NB4 (cell line): ENCODE measurements at places on chromosomes 4 and X.
A peak's percentile ranks its signal among the peaks of the same experiment; 100 is the strongest.

DNA sequence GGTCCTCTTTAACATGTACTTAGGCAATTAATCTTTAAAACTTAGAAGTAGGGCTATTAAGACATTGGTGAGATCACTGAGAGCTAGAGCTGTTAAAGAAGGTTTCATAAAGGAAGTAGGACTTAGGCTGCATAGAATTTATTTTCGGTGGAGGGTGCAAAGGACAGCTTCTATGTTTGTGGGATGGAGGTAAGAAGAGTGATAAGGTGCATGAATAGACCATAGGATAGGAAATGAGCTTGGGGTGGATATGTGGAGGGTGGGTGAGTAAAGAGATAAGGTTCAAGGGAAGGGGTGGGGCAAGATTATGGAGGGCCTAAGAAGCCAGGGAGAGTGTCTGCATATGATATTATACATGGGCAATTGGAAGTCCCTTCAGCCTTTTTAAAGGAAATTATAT lies 15.9 kb downstream of the RTL9 start:
- no peak for DNase-seq

- no peak for DNase-seq
These were observed 302.9 kb upstream of the EPHA5 start for GRCh38 chr4:65973186-65973585.

DNA sequence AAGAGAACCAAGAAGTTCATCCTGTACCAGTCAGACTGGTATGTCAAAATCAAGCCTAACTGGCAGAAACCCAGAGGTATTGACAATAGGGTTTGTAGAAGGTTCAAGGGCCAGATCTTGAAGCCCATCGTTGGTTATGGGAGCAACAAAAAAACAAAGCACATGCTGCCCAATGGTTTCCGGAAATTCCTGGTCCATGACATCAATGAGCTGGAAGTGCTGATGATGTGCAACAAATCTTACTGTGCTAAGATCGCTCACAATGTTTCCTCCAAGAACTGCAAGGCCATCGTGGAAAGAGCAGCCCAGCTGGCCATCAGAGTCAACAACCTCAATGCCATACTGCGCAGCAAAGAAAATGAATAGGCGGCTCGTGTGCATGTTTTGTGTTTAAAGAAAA lies 172.7 kb upstream of the MED14 start:
- no peak for DNase-seq

- no peak for DNase-seq
These were observed 213.4 kb upstream of the ARSJ start for GRCh38 chr4:114192854-114193253.

- peak; percentile 89 for DNase-seq
These were observed 114.9 kb upstream of the TEX13D start for GRCh38 chrX:124217304-124218251.

DNA sequence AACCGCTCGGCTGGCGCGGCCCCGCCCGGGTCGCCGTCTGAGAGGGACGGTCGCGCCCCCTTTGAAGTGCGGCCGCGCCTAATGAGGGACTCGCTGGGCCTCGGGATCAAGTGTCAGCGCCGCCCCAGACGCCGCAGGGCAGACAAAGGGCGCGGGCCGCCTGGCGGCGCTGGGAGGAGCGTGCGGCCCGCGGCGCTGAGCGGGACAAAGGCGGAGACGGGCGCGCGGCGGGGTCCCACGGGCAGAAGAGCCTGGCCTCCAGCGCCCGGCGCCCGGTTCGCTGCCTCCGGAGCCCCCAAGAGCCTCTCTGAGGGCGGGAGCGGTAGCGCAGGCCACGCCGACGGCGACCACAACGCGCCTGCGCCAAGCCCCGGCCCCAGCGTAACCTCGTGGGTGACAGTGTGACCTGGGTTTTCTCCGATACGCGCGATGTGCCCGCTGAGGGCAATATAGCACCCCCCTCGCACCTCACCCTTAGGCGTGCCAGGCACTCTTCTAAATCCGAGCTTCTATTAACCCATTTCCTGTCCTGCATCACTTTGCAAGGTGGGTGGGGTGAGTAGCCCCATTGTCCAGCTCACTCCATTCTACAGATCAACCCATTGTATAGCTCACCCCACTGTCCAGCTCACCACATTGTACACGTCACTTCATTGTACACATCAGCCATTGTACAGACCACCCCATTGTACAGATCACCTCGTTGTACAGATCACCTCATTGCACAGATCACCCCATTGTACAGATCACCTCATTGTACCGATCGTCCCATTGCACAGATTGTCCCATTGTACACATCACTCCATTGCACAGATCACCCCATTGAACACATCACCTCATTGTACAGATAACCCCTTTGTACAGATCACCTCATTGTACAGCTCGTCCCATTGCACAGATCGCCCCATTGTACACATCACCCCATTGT lies 33.7 kb upstream of the STX18 start:
- no peak for DNase-seq

DNA sequence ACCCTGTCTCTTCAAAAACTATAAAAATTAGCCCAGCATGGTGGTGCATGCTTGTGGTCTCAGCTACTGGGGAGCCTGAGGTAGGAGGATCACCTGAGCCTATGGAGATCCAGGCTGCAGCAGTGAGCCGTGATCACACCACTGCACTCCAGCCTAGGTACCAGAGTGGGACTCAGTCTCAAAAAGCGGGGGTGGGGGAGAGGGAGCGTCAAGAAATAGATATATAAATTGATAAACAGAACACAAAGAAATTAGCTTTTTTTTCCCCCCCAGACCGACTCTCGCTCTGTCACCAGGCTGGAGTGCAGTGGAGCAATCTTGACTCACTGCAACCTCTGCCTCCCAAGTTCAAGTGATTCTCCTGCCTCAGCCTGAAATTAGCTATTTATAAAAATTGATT lies 14.1 kb downstream of the PDS5A start:
- no peak for DNase-seq

GRCh38 chrX:84710611-84711010 lies 208.4 kb upstream of the HDX start:
- DNase-seq: no peak

- no peak for DNase-seq
These were observed 296.3 kb downstream of the GALNTL6 start for GRCh38 chr4:172109466-172109865.

GRCh38 chrX:17590892-17591740 lies 146.2 kb upstream of the SCML1 start:
- DNase-seq: peak; percentile 50

DNA sequence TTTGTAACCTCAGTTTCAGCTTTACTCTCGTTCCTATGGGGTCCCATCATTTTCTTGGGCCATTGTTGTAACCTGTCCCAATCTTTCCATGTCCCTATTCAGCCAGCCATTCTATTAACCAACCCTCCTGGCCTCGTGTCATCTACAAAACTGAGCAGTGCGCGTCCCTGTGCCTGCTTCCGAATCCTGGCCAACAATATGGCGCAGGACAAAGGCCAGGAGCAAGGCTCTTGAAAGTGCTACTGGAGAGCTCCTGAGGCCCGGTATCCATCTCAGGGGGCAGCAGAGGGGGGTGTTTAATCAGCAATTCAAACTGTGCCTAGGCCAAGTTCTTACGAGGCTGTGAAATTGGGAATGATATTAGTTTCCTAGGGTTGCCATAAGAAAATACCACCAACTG lies 41.2 kb upstream of the APLN start:
- no peak for DNase-seq

GRCh38 chr4:40046311-40046980 lies 10.2 kb upstream of the N4BP2 start:
- no peak for DNase-seq

DNA sequence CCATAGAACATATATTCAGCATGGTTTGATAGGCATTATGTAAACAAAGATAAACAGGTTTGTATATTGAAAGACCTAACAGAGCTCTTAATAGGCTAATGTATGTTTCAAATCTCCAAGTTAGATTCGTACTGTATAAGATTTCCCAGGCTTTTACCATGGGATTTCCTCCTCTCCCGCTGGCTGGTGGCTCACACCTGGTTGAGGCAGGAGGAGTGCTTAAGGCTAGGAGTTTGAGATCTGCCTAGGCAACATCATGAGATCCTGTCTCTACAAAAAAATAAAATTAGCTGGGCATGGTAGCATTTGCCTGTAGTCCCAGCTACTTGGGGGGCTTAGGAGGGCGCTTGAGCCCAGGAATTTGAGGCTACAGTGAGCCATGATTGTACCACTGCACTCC lies 5.4 kb downstream of the CPE start:
- no peak for DNase-seq

- peak; percentile 57 for DNase-seq
These were observed 77.4 kb downstream of the HPRT1 start for GRCh38 chrX:134537179-134537955.
